Left ventricle myocardium inferior (tissue), 1 donor: ENCODE measurements at places on chromosomes 11 and 22.

- DNase-seq: no peak
Observed at GRCh38 chr11:70735976-70736375, 337.6 kb downstream of the CTTN start.

DNA sequence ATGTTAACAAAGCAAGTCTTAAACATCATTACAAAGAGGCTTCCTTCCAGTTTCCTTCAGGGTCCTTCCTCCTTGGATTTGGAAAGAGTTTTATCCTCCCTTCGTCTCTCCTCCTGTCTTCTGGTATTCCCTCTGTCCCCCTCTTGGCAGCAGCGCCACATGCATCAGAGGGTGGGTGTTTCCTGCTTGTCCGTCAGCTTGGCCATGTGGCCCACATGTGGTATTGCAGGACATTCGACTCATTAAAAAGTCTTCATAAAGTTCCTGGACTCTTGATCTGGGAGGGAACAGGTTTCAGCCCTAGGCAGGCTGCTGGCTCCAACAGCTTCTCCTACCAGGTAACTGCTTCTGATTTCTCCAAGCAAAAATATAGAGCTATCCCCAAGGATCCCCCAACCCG is 189.8 kb downstream of the CSNK2A3 start:
- no peak for DNase-seq

DNA sequence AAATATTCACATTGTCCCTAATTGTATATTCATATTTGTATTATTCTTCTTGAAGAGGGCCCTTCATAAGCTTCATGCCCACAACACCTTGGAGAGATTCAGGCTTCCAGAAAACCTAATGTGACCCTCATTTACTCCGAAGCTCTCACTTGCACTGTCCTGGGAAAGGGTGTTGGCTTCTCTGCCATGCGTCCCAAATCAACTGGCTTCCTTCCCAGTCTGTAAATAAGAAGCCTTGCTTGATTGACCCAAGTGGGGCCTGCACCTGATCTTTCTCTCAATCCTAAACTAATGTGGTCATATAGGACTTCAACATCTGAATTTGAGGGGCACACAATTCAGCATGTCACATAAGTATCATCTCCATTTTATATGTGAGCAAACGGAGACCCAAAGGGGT is 40.5 kb upstream of the ZBTB16 start:
- DNase-seq: no peak

- no peak for DNase-seq
Observed at GRCh38 chr22:29300807-29301601, 5.4 kb upstream of the GAS2L1 start.

GRCh38 chr11:102280245-102280833 is 36.9 kb upstream of the BIRC3 start:
- no peak for DNase-seq

DNA sequence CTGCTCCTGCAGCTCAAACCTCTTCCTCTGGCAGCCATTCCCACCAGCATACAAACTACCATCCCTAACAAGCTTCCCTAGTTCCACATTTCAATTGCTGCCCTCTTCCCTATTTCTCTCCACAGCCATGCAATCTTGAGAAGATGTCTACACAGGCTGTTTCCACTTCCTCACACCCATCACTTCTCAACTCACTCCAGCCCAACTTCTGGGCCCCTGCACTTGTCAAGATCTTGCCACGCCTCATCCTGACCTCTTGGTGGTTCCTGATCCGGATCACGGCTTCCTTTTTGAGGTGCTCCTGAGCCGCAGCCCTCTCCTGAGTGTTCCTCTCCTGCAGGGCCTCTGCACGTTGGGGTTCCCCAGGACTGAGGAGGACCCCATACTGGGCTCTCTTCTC is 22.6 kb downstream of the RPL27A start:
- no peak for DNase-seq
